ENCODE measurements at places on chromosomes 12 and 14.

GRCh38 chr12:30519535-30519934, 176.1 kb downstream of the IPO8 start:
- no peak for DNase-seq

DNA sequence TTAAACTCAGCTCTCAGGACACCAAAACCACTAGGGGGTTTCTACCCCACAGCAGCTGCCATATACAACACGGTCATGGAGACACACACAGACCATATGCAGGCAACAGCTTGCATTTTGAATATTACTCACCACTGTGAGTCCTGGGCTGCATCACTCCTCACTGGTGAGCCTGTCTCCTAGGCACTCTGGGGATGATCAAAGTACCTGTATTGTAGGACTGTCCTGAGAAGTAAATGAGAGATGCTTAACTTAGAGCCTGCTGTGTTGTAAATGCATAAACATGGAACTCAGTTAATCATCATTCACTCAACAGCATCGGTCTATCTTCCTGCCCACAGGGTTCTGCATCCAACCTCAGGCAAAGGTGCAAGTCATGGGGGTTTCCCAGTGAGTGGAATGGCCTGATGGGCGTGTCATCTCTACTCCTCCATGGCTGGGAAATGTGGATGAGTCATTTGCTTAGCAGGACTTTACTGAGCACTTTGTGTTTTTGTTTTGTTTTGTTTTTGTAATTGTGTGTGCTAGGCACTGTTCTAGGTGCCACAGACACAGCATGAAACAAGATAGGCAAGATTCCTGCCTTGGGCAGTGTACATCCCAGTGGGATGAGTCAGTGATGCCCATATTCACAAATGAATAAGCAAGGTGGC, 1141.2 kb upstream of the TMEM132C start:
- peak; percentile 7 for DNase-seq

DNA sequence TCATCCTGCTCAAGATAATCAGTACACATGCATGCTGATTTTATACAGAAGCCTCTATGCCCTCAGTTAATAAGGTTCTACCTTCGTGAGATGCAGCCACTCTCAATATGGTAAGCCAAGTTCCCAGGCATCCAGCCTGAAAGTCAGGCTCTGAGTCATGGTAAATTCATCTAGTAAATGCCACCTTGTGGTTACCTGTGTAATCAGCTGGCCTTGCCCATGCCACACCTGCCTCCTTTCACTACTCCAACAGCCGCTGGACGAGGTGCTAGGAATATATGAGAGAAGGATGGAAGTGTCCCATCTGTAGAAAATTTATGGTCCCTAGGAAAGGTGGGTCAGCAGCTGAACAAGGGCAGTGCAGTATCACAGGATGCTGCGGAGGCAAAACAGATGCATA, 207.3 kb downstream of the SSPN start:
- DNase-seq = peak; percentile 5

DNA sequence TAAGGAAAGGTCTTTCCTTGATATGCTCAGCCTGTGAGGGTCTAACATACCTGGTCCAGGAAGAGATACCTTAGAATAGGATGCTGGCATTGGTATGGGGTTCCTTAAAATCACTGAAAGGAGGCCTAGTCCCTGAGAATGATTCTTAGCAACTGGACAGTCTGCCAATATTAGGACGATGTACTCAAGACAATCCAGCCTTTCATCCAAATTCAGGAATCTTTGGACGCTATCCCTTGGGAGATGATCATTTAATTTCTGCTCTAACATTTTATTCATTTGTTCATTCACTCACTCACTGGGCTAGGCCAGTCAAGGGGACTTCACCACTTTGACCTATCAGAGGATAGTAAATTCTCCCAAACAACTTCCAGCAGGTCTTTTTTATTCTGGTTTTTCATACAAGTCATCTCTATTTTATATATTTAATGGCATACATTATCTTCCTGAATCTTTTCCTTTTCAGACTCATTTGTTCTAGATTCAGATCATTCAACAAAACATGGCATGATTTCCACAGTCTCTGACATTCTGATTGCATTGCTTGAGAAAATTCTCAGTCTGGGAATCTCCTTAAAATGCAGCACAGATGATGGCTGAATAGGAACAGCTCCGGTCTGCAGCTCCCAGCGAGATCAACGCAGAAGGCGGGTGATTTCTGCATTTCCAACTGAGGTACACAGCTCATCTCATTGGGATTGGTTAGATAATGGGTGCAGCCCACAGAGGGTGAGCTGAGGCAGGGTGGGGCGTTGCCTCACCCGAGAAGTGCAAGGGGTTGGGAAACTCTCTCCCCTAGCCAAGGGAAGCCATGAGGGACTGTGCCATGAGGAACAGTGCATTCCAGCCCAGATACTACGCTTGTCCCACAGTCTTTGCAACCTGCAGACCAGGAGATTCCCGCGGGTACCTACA, 118.0 kb upstream of the PRICKLE1 start:
- DNase-seq = no peak

DNA sequence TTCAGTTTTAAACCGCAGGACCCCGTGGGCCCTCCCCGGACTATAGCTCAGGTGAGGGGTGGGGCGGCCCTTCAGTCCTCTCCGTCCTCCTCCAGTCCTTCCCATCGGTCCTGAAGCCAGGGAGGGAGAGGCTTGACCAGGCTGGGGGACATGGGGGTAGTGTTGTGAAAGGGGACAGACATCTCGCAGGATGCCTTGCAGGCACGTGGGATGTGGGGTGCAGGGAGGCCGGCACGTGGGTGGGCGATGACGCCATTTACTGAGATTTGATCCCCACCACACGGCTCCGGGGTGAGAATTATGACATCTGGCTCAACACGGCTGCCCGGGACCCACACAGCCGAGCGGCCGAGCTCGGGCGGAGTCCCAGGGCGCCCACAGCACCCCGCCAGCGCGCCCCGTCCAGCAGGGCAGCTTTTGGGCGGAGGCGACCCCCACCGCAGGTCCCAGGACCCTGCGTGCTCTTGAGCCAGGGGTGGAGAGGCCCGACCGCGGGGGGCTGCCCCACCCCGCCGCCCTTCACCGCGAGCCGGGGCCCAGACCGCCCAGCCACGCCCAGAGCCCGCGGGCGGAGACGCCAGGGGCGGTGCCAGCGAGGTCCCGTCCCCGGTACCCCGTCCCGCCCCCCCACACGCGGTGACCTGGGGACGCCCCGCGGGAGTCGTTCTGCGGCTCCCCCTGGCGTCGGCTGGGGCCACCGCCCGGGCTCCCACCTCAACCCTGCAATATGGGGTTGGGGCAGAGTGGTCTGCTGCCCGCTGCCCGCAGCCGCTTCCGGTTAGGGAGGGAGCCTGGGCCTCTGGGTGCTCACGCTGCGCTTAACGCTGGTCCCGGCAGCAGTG, 3.3 kb upstream of the EXOC3L4 start:
- DNase-seq = no peak

DNA sequence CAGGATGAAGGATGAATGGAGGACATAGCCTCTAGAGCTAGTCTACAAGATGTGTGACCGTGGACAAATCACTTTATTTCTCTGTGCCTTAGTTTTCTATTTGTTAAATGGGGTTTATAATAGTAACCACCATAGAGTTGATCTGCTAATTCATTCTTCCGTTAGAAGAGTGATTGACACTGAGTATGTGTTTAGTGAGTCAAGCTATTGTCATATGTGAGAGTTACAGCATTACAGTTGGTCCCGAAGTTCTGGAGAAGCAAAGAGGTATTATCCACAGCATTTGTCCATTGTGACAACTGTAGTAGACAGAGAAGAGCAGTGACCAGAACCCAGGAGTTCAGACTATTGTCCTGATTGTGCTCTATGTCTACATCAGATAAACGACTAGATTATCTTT, 14.1 kb downstream of the FAR2 start:
- DNase-seq = no peak

GRCh38 chr12:85669911-85670310, 166.3 kb downstream of the RASSF9 start:
- no peak for DNase-seq

DNA sequence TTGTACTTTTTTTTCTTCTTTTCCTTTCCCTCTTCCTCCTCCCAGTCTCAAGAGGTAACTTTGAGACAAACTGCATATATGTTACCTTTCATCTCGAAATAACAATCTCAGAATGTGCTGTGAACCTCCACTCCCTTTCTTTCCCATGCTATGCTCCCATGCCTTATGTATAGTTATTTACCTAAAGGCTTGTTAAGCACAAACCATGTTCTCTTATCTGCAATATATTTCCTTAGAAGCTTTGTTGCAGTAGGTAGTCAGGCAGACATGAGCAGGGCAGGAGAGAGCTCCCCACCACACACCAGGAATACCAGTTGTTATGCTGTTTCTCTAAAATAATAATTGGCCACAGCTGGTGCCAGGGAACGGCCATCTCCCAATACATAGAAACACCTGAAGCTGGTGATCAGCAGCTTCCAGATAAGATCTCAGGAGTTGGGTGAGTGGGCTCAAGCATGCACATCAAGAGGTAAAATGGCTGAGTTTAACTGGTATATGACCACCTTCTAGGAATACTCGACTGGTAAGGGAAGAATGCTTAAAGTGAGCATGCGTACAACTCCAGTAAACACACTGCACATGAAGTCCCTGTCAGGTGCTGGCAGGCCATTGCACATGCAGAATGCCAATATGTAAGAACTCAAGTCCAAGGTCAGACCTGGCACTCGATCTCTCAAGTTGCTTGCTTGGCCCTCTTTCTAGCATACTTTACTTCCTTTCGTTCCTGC, 14.8 kb upstream of the DHRS2 start:
- no peak for DNase-seq

DNA sequence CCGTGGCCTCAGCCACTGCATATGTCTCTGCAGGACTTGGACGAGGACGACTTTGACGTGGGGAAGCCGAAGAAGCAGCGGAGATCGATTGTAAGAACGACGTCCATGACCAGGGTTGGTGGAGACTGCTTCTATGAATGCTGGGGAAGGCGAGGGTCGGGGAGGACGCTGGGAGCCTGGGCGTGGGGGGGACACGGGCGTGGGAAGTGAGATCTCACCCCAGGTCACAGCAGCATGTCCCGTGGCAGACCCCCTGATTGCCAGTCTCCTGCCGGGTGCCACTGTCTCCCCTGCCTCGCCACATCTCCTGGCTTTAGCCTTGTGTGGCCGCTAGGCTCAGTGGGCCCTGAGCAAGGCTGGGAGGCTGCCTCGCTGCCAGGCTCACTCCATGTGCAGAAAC, 29.9 kb upstream of the TEX22 start:
- no peak for DNase-seq

- DNase-seq = no peak
These were observed 191.0 kb downstream of the PELI2 start for GRCh38 chr14:56309198-56309597.

DNA sequence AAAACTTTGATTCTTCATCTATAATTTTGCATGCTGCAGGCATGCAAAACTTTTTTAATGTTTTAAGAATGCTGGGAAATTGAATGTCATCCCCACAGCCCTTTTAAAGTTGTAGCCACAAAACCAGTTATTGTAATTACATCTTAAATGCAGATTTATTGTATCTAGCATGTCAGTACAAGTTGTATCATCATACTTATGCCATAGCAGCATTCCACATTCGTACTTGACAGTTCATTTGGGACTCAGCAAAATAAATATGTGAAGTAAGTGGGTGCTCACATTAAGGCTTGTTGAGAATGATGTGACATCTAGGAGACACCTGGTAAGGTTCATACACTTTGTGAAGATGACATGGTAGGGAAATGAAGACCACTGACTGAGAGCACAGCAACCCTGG, 44.0 kb upstream of the GZMB start:
- DNase-seq = no peak

- DNase-seq = no peak
These were observed 29.6 kb upstream of the KCNK10 start for GRCh38 chr14:88352698-88353097.

GRCh38 chr14:104512771-104513640, 66.6 kb upstream of the C14orf180 start:
- no peak for DNase-seq

DNA sequence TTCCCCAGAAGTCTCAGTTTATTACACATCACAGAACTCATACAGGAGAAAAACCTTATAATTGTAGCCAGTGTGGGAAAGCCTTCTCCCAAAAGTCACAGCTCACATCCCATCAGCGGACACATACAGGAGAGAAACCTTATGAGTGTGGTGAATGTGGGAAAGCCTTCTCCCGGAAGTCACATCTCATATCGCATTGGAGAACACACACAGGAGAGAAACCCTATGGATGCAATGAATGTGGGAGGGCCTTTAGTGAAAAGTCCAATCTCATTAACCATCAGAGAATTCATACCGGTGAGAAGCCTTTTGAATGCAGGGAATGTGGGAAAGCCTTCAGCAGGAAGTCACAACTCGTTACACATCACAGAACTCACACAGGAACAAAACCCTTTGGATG, 20.1 kb downstream of the ZNF84 start:
- DNase-seq = no peak

GRCh38 chr14:28751467-28752058, 15.0 kb upstream of the FOXG1 start:
- peak; percentile 23 for DNase-seq

DNA sequence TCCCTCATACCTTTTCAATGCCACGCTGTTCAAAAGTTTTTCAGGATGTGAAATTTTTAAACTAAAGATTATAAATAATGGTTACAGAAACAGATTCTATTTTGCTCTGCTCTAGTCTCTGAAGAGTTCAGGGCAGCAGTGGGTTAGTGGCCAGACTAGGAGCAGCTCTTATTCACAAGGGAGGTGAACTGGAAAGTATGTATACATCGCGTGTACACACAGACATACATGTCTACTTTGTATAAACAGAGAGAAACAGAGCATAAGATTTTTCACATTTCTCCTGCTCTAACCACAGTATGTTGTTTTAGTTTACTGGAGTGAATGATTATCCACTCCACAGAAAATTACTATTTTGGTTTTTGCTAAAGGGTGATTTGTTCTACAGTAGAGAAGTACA, 74.4 kb upstream of the CRY1 start:
- no peak for DNase-seq

All from retinal pigment epithelial cell (primary cell).